ENCODE measurements at places on chromosomes 7 and 10.

DNA sequence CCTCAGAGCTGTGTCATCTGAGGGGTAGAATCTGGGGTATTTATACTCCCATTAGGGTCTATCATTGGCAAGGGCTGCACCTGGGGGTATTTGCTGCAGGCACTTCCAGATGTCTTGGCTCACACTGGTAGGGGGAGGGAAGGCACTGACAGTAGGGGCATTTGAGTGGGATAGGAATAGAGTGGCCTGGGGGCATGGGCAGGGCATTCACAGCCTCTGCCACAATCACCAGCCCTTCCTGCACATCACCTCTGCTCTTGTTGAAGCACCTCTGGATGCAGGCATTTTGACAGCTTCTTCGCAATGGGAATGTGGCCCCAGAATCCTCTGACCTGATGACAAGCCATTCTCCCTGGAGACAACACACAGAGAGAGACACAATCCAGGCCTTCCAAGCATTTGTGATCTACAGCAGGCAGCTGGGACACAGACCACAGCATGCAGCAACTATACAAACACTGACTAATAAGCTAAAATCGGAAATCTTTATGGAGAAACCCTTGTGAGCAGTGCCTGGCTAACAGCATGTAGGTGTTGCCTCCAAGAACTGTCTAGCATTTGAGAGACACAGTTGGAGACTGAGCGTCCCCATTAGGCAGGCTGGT is 178.5 kb downstream of the KCNMA1 start:
- DNase-seq, result no peak

GRCh38 chr7:75646571-75647102 is 92.1 kb downstream of the HIP1 start:
- DNase-seq, result no peak

- no peak for DNase-seq
Observed at GRCh38 chr10:12201543-12201942, 5.6 kb downstream of the CDC123 start.

DNA sequence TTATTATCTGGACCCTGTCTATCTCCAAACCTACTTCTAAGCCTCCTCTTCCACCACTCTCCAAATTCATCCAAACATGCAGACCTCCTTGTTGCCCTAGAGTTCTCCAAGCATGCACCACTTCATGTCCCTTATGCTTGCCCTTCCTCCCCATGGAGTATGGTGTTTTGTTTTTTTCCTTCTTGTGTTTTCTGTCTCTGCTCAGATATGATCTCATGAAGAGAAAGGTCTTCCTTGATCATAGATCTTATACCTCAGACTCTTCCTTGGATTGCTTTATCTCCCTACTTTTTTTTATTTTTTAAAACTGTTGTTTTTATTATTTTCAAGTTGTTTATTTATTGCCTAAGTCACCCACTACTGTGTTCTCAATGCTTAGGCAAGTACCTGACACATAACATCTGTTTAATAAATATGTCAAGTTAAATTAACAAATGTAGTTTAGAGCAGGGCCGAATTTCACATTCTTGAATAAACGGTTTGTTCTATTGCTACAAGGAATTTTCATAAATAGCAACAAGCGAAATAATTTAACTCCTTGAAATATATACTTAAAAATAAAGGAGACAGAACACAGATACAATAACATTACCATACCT is 84.5 kb downstream of the HGF start:
- DNase-seq, result no peak

DNA sequence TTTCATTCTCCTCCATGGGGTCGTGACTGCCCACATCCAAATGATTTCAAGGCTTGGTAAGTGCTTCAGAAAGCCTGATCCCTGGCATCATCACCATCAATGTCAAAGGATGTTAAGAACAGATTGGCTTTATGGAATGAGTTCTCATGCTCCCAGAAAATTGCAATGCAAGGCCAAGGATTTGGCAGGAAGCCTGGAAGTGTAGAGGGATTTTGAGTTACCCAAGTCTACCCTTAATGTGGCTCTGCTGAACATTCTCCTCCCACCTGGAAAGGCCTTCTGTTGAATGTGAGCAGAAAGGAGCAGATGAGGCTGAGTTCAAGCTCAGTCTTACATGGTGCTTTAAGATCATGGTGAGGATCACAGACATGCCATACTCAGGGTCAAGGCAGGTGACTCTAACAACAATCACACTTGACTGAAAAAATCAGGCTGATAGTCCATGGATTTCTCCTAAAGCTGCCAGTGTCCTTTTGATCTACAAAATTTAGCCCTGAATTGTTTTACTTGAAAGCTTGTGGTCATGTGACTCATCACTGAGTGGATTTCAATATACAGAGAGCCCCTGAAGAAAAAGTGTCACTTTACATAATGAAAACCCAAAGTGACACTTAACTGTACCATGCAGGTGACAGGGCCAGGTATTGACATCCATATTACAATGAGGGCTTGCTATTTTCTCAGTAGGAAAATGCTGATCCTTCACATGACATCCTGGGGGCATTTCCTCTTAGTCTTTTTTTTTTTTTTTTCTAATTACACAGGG is 111.1 kb upstream of the PDLIM1 start:
- no peak for DNase-seq

GRCh38 chr10:112361951-112362751 is 11.8 kb upstream of the ACSL5 start:
- DNase-seq, result no peak

DNA sequence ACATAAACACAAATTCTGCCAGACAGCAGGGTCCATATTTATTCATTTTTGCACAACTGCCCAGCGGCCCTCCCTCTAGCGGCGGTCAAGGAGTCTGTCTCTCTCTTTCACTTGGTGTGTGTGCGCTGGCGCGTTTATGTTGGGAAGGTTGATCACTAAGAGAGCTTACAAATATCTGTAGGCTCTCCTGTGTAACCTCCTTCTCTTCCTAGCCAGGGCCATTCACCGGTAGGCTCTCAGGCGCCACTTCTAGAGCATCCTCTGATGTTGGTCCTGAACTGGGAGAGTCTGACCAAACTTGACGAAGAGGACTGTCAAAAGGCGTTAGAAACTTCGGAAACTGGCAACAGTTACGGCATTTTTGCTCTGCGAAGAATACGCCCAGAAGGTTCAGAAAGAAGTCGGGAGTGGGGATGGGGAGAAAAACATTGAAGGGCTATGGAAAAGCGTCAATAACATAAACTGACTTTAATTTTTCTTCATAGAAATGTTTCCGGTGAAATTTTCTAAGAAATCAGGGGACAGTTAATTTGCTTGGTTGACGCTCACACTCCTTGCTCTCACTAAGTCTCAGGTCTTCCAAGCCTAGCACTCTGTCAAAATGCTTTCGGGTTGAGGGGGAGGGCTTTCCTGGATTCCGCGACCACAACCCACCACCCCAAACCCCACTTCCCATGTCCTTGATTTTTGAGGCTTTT is 731.1 kb downstream of the ZWINT start:
- DNase-seq, result no peak

DNA sequence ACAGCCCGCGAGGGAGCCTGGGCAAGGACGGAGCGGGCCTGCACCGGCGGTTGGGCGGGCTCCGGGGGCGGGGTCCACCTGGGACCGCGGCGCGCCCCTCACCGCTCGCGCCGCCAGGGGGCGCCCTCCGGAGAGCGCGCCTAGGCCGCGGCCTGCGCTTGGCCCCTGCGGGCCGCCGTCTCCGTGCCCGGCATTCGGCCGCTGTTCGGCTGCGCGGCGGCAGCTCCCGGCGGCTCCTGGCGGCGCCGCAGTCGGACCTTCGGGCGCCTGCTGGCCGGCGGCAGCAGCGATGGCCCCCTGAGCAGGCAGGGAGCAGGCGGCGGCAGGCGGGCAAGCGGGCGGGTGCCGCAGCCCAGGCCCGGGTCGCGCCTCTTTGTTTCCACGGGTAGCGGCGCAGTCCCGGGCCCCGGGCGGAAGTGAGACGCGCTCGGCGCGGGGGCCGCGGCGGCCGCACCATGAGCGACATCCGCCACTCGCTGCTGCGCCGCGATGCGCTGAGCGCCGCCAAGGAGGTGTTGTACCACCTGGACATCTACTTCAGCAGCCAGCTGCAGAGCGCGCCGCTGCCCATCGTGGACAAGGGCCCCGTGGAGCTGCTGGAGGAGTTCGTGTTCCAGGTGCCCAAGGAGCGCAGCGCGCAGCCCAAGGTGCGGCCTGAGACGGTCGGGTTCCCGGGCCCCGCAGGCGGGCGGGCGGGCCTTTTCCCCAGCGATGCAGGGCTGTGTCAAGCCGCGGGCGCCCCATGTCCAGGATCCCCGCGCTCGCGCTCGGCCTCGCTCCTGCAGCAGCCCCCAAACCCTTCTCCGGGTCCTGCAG is at the start of gene INTS15:
Gene INTS15, plus strand, starts transcription at position 193 of the 816 bp plus-strand sequence. Its CDS starts 263 bp downstream, at position 456.
- DNase-seq, result peak; percentile 80

DNA sequence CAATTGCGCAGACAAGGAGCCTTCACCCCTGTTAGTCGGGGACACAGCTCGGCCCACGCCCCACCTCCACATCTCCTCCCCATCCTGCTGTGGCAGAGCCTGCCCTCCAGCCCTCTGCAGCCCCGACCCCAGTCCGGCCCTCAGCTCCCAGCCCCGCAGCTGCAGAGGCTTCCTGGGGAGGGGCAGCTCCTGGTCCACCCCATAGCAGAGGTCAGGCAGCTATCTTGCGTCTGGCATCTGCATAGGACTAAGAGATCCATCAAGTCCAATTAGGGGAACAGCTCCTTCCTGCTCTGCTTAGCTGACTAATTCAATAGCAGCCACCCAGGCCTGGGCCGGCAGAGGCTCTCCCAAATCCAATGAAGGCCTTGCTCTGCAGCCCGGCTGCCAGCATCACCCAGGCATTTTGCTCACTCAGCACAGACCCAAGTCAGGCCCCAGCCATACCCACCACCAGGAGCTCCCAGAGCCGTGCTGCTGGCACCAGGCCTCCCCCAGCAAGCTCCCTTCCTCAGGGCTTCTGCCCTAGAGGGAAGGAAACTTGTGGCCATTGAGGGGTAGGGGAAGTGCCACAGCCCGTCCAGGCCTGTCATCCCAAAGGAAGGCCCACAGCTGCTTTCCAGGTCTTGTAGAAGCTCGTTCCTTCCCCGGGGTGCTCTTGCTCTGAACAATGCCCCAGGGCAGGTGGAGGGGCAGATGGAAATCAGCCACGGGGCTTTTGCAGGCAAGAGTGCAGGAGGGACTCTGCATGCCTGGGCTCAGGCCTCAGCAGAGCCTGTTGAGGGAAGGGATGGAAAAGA is 106.2 kb upstream of the RET start:
- no peak for DNase-seq

- DNase-seq, result no peak
Observed at GRCh38 chr10:75444781-75445386, 13.5 kb downstream of the LRMDA start.

GRCh38 chr7:665736-666453 is 60.6 kb upstream of the DNAAF5 start:
- DNase-seq, result no peak

GRCh38 chr7:152876749-152877148 is 117.2 kb downstream of the ACTR3B start:
- no peak for DNase-seq
